ENCODE measurements at places on chromosomes 12 and 14.

DNA sequence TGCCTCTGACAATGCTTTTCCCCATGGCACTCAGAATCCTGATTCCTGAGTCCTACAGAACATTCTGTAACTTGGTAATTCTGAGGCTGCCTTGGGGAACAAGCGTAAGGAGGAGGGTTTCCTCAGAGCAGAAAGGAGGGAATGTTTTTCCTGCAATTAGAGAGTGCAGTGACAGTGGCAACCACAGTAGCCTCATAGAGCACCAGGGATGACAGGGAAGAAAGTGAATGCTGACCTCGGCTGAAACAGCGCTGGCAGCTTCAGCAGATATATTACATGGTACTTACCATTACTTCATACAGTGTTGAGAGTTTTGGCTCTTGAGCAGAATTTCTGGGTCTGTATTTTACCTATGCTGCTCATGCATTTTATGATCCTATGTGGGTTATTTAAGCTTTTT lies 757.1 kb downstream of the NRXN3 start:
- no peak for DNase-seq

- no peak for DNase-seq
Measured at GRCh38 chr14:92652413-92653151, 95.8 kb downstream of the LGMN start.

GRCh38 chr12:32947206-32948067 lies 50.9 kb upstream of the PKP2 start:
- no peak for DNase-seq

GRCh38 chr14:104792101-104792884 lies 3.3 kb downstream of the AKT1 start:
- DNase-seq, result no peak

GRCh38 chr12:106999446-106999845 lies 12.5 kb upstream of the MTERF2 start:
- no peak for DNase-seq

DNA sequence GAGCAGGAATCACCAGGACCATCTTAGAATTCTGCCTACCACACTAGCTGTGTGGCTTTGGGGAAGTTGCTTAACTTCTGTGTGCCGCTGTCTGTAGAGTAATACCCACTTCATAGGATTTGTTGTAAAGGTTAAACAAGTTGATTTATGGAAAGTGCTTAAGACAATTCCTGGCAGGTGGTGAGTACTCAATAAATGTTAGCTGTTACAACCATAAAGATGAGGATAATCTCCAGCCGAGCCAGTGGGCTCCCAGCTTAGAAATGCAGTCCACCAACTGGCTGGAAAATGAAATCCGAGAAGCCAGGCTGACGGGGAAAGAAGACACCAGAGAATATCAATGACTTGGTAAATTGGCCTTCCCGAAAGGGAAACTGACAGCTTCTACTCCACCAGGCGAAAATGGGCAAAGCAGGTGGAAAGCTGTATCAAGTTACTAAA lies 173.5 kb downstream of the CHST11 start:
- no peak for DNase-seq

DNA sequence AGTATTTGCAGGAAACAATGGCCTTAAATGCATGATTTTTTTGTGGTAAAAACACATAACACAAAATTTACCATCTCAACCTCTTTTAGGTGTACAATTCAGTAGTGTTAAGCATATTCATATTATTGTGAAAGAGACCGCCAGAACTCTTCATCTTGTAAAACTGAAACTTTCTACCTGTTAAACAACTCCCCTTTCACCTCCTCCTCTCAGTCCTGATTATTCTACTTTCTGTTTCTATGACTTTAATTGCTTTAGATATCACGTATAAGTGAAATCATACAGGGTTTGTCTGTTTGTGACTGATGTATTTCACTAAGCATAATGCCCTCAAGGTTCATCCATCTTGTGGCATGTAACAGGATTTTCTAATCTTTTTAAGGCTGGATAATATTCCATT lies 353.4 kb downstream of the ADAMTS20 start:
- DNase-seq, result no peak

- peak; percentile 76 for DNase-seq
Measured at GRCh38 chr12:124466216-124467128, 100.9 kb downstream of the NCOR2 start.

DNA sequence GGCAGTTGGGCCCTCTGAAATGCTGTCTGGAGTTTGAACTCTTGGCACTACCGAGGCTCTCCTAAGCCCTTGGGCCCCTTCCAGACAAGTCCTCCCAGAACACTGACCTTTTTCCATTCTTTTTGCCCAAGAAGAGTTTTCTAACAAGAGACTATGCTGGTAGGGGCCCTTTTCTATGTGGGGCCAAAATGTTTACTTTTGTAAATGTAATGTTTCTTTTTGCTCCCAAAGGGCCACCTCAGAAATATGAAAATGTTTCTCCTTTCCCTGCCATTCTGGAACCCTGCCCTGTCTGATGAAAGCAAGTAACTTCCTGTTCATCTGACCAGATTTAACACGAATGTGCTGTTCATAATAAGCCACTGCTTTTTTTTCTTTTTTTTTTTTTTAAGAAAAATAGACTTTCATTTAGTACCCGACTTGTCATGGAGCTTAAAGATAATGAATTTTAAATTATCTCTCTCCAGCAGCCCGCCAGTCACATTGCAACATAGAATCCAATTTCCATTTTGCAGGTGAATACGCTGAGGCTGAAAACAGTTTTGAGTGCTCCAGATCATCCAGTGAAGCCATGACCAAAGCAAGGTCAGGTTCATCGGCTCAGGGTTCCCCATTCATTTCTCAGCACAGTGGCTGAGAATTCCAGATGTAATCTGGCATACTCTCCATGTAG lies 169.9 kb downstream of the DPF3 start:
- DNase-seq, result no peak

DNA sequence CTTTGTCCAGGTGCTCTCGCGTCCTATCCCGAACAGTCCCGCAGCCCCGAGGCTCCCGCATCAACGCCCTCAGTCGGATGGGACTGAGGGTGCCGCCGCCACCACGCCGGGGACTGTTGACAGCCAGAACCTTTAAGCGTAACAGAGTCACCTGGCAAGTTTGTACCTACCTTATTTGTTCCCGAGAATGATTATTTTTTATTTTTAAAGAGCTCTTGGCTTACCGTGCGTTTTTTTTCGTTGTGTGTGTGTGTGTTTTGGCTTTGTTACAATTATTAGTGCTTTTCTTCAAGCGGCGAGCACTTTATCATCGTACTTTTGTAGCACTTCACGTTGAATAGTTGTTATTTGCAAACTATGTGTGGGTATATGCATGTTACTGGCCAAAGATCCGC lies 463 bp downstream of the COA8 start:
- no peak for DNase-seq

DNA sequence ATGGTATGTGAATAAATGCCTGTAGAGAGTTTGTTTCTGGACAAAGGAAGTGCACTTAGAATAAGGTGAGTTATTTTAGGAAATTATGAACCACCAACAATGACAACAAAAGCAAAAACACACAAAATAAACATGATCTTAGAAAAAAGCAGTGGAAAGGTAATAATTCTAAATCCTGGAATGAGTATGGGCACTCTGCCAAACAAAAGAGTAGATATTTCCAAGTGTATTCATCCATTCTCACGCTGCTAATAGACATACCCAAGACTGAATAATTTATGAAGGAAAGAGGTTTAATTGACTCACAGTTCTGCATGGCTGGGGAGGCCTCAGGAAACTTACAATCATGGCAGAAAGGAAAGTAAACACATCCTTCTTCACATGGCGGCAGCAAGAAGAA lies 269.3 kb upstream of the NPAS3 start:
- no peak for DNase-seq

DNA sequence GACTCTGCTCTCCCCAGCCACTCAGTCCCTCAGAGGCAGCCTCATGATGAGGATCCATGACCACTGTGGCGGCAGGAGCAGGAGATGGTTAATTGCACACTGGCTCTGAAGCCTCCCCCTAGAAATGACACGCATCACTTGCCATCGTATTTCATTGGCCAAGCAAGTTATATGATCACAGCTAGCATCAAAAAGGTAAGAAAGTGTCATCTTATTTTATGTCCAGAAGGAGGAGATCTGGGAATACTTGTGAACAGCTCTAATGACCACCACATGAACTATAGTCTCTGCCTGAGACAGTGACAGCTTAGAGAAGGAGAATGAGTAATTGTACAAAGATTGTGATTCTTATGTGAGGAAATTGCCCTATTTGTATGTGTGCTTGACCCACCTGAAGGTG lies 363.4 kb downstream of the NUAK1 start:
- DNase-seq, result no peak

DNA sequence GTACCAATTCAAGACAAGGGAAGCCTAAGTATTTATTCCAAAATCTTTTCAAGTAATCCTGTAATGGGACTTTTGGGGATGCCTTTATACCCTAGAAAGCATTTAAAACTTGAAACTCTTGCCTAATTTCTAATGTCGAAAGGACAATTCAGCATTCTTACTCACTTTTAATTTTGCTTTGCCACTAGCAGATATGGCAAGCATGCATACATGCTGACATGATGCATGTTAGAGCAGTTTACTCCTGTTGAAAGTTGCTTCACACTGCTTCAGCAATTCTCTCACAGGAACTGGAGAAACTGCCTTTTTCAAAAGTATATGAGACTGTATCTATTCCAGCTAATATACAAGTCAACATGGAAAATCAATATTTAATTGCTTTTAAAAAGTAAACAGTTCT lies 79.9 kb downstream of the TAOK3 start:
- DNase-seq, result no peak

GRCh38 chr12:53214687-53215455 lies 7.8 kb upstream of the ITGB7 start:
- no peak for DNase-seq

GRCh38 chr12:8453796-8454195 lies 2.0 kb upstream of the CLEC6A start:
- DNase-seq, result no peak

- no peak for DNase-seq
Measured at GRCh38 chr12:60535363-60535762, 939.5 kb downstream of the SLC16A7 start.

- no peak for DNase-seq
Measured at GRCh38 chr14:71628433-71628832, 303.8 kb upstream of the RGS6 start.

- DNase-seq, result no peak
Measured at GRCh38 chr14:103916636-103917262, 11.5 kb upstream of the TDRD9 start.

GRCh38 chr12:51005671-51006070 lies 20.5 kb downstream of the SLC11A2 start:
- no peak for DNase-seq

- no peak for DNase-seq
Measured at GRCh38 chr12:118650586-118650960, 274.2 kb downstream of the SUDS3 start.

DNA sequence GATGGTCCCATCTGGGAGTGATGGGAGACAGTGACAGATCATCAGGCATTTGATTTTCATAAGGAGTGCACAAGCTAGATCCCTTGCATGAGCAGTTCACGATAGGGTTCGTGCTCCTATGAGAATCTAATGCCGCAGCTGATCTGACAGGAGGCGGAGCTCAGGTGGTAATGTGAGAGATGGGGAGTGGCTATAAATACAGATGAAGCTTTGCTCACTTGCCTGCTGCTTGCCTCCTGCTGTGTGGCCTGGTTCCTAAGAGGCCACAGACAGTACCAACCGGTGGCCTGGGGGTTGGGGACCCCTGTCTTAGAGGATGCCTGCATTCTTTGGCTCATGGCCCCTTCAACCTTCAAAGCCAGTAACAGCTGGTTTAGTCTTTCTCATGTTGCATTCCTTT lies 130.3 kb downstream of the PTPN11 start:
- DNase-seq, result no peak

DNA sequence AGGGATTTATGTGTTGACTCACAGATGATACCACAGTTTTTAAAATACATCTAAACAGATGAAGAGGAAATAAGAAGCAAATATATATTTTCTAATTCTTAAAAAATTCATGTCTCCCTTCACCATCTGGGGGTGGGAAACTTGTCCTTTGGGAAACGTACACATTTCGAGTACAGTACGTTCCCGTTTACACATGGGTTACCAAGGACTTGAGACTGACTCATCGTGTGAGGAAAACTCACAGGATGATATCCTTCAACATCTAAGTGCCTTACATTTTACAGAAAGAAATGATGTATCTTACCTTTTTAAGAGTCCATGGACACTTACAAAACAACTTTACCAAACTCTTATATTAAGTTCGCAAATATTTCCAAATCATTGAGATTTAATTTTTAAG lies 16.0 kb upstream of the FBLN5 start:
- no peak for DNase-seq

DNA sequence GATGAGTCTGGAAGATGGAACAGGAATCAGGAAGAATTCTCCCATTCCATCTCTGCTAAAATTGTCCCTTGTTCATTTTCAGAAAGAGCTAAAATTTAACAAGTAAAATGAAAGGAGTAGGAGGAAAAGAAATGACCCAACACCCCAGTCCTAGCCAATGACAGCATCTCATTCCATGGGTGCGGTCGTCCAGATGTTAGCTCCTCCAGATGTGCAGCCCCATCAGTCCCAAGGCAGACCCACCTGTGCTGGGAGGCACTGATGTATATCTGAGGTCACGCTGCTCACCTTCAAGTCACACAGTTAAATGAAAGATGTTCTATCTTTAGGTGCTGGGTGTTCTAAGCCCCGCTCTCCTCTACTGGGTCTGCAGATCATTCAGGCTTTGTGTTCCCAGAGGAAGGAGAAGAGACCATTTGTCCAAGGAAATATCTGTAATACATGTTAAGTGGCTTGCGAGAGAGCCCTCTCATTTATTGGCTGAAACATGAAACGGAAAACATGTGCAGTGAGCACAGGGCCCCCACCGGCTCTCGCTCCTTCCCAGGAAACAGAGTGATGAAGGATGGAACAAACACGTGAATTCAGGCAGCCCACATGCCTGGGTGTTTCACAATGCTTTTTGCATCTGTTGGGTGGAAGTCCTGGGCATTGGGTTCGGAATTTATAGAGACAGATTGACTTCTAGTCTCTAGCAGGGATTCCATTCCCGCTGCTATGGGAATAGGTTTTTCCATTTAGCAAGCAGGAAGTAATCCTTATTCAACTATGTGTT lies 294.6 kb downstream of the NUAK1 start:
- DNase-seq, result no peak

DNA sequence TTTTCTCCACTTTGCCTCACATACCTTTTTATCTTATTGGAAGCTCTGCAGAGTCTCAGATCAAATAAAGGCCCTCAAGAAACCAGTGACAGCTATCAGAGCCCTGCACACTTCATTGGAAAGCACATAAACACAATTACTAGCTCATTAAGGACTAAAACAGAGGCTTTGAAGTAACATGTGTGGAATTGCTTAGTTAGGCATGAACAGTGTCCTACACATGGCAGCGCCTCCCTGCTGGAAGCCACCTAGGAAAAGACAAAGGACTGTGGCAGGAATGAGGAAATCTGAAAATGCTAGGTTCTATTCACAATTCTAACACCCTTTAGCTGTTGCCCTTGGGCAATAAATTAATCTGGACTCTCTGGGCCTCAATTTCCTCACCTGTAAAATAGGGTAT lies 89.4 kb downstream of the SUDS3 start:
- DNase-seq, result no peak

Data from stimulated activated CD4-positive, alpha-beta T cell treated with anti-CD3 and anti-CD28 coated beads, Interleukin-12 subunit alpha, Interleukin-12 subunit beta, amount 100 ng/mL, for 4 hours (primary cell).